ENCODE measurements at places on chromosomes 11 and 22. TPM values are rescaled to one million over a fixed set of nuclear protein-coding genes. Genes with fewer than 3 reads are reported as not detected.

Gene BRSK2
- not detected for polyA plus RNA-seq

Gene MYH9
- polyA plus RNA-seq = 105 TPM

Gene OR51B2
- not detected for polyA plus RNA-seq

Gene CD44
- polyA plus RNA-seq = 291 TPM

Gene TRIM77
- not detected for polyA plus RNA-seq

Gene FGF19
- polyA plus RNA-seq = not detected

Gene RTN4RL2
- 0.21 TPM for polyA plus RNA-seq

Gene CDCA5
- 0.22 TPM for polyA plus RNA-seq

Gene TBX10
- polyA plus RNA-seq = not detected

Gene FZD4
- polyA plus RNA-seq = not detected

Gene MS4A15
- polyA plus RNA-seq = not detected

Gene ZFTA
- polyA plus RNA-seq = 0.56 TPM

Gene C11orf68
- polyA plus RNA-seq = 67.3 TPM

Gene TLCD5
- not detected for polyA plus RNA-seq

Gene HSPB2
- not detected for polyA plus RNA-seq

Gene APOL5
- not detected for polyA plus RNA-seq

Gene MYBPC3
- polyA plus RNA-seq = not detected

Gene NRXN2
- not detected for polyA plus RNA-seq

Gene LRRC55
- polyA plus RNA-seq = not detected
